ENCODE measurements at places on chromosomes 1 and 21.

- no peak overlapping the region for H3K27ac ChIP-seq
- no peak overlapping the region for H3K4me3 ChIP-seq
- no peaks in the 10 kb centered on the region for H3K4me1 ChIP-seq
Measured at GRCh38 chr1:182086620-182087019, 25.1 kb upstream of the ZNF648 start.

DNA sequence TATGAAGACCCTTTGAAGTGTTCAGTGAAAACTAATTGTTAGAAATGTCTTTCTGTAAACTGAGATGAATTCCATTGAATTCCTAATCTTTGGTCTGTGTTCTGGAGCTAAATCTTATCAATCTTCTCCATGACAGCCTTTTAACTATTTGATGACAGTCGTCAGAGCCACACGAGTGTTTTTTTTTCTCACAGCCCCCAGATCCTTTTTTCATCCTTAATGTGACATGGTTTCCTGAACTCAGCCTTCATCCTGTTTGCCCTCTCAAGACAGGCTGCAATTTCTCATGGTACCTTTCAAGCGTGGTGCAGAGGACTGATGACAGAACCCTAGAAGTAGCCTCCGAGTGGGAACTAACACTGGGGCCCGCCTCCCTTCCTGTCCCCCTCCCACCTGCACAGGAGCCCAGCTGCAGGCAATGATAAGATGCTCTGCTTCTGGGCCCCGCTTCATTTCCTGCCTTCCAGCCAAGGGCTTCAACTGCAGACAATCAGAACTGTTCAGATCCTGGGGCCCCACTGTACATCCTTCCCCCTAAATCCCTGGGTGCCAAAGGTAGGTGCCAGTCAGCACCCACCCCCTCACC is 114.6 kb upstream of the VAV3 start:
- no peaks in the 10 kb centered on the region for H3K4me1 ChIP-seq
- H3K36me3 ChIP-seq, result no peaks in the 10 kb centered on the region
- no peak overlapping the region for H3K27ac ChIP-seq
- no peak overlapping the region for H3K4me3 ChIP-seq

DNA sequence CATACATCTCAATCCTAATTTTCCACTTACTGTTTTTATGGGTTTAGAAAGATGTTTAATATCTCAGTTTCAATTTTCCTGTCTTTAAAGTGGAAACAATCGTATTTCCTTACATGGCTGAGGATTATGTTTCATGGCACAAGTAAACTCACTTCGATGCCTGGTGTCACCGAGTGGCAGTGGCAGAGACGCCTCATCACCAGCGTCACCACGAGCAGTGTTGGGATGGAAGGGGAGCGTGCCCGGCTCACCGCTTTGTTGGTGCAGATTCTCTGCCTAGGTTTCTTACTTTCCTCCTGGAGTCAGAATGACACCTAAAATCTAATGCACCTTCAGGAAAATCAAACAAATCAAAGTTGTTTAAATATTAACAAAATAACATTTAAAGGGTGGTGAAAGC is 48.2 kb upstream of the DIP2A start:
- DNase-seq, result no peak
- H3K36me3 ChIP-seq, result no peaks in the 10 kb centered on the region
- H3K27ac ChIP-seq, result no peak overlapping the region
- no peaks in the 10 kb centered on the region for H3K4me1 ChIP-seq
- no peaks in the 10 kb centered on the region for H3K27me3 ChIP-seq

DNA sequence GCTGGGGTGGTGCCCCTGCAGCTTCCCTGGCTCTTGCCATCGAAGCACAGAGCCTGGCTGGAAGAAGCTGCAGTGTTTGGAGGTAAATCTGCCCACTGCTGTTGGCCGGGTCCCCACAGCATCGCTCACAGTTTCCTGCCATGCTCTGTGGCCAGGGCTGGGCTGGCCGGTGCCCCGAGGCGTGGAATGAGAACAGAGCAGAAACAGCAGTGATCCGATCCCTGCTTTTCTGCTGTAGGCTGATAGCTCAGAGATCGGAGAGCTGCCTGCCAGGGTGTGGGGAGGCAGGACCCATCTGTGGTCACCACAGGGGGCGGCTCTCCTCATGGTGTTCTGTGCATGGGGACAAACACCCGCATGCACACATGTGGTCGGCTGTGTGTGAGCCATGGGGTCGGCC is 11.5 kb downstream of the SLC45A1 start:
- no peak overlapping the region for H3K4me3 ChIP-seq
- H3K4me1 ChIP-seq, result no peaks in the 10 kb centered on the region
- H3K27ac ChIP-seq, result no peak overlapping the region
- no peaks in the 10 kb centered on the region for H3K36me3 ChIP-seq

- H3K36me3 ChIP-seq, result no peaks in the 10 kb centered on the region
- H3K27ac ChIP-seq, result no peak overlapping the region
- H3K27me3 ChIP-seq, result no peaks in the 10 kb centered on the region
Measured at GRCh38 chr1:73635021-73635420, 563.0 kb downstream of the LRRIQ3 start.

GRCh38 chr1:228403231-228403631 is 3.4 kb downstream of the TRIM11 start:
- peaks cover 10% of the 10 kb centered on the region for H3K4me1 ChIP-seq
- H3K27me3 ChIP-seq, result no peaks in the 10 kb centered on the region
- H3K36me3 ChIP-seq, result no peaks in the 10 kb centered on the region
- no peak for DNase-seq

DNA sequence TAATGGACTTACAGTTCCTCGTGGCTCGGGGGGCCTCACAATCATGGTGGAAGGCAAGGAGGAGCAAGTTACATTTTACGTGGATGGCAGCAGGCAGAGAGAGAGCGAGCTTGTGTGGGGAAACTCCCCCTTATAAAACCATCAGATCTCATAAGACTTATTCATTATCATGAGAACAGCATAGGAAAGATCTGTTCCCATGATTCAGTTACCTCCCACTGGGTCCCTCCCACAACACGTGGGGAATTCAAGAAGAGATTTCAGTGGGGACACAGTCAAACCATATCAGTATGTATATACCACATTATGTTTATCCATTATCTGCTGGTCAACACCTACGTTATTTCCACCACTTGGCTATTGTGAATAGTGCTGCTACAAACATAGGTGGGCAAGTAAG is 352.3 kb upstream of the B3GALT2 start:
- no peak for DNase-seq
- no peak overlapping the region for H3K27ac ChIP-seq
- H3K4me3 ChIP-seq, result no peak overlapping the region
- H3K27me3 ChIP-seq, result no peaks in the 10 kb centered on the region

DNA sequence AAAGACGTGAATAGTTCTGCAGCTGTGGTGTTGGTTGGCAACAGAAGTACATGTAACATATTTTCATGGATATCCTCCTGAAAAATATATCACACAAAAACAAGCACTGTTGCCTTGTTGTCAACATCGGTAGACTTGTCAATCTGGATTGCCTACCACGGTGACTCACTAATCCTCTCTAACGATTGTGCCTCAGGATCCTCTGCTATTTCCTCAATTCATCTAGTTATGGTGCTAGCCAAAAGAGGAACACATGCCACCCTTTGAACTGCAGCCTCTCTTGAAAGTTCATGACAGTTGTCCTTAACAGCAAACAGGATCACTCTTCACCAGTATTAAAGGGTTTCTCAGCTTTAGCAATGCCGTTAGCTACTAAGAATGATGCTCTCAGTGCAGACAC is 25.7 kb downstream of the RASAL2 start:
- no peaks in the 10 kb centered on the region for H3K4me1 ChIP-seq
- no peaks in the 10 kb centered on the region for H3K27me3 ChIP-seq
- no peak overlapping the region for H3K4me3 ChIP-seq

GRCh38 chr1:59688976-59689375 is 125.8 kb upstream of the HOOK1 start:
- H3K4me3 ChIP-seq, result no peak overlapping the region
- H3K36me3 ChIP-seq, result no peaks in the 10 kb centered on the region
- peaks cover 2% of the 10 kb centered on the region for H3K4me1 ChIP-seq
- no peaks in the 10 kb centered on the region for H3K27me3 ChIP-seq
- no peak for DNase-seq
- no peak overlapping the region for H3K27ac ChIP-seq

GRCh38 chr1:114892194-114892918 is 37.7 kb downstream of the SYCP1 start:
- DNase-seq, result no peak
- H3K4me3 ChIP-seq, result no peak overlapping the region
- H3K4me1 ChIP-seq, result no peaks in the 10 kb centered on the region
- no peak overlapping the region for H3K27ac ChIP-seq
- no peaks in the 10 kb centered on the region for H3K36me3 ChIP-seq

- no peaks in the 10 kb centered on the region for H3K27me3 ChIP-seq
- no peaks in the 10 kb centered on the region for H3K4me1 ChIP-seq
- H3K27ac ChIP-seq, result no peak overlapping the region
- DNase-seq, result no peak
- no peak overlapping the region for H3K4me3 ChIP-seq
Measured at GRCh38 chr1:213947200-213947801, 40.5 kb upstream of the PROX1 start.

DNA sequence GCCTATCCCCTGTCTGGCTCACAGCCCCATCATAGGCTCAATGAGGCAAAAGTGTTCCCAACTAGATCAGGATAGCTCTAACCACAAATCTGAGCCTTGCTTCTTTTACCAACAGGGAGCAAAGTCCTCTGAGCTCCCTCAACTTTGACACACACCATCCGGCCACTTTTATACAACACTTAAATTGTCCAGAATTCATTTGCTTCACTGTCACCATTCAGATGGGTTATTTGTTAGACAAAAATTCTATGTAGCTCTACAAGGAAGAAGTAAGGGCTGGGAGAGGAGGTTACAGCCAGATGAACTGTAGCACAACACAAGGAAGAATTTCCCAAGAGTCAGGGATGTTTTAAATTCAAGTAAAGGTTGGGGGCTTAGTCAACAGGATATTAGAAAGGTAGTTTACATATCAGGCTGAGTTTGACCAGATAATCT is 50.8 kb downstream of the TGFBR3 start:
- H3K27me3 ChIP-seq, result no peaks in the 10 kb centered on the region
- H3K36me3 ChIP-seq, result no peaks in the 10 kb centered on the region
- no peak overlapping the region for H3K27ac ChIP-seq
- H3K4me3 ChIP-seq, result no peak overlapping the region

- H3K36me3 ChIP-seq, result no peaks in the 10 kb centered on the region
- H3K4me1 ChIP-seq, result no peaks in the 10 kb centered on the region
- no peak overlapping the region for H3K4me3 ChIP-seq
- no peak for DNase-seq
- no peak overlapping the region for H3K27ac ChIP-seq
Measured at GRCh38 chr1:229031061-229031460, 239.8 kb upstream of the RAB4A start.

- no peaks in the 10 kb centered on the region for H3K36me3 ChIP-seq
- H3K27me3 ChIP-seq, result no peaks in the 10 kb centered on the region
- no peak for DNase-seq
- H3K4me1 ChIP-seq, result peaks cover 11% of the 10 kb centered on the region
- no peak overlapping the region for H3K4me3 ChIP-seq
- H3K27ac ChIP-seq, result no peak overlapping the region
Measured at GRCh38 chr1:11728126-11728806, 7.7 kb upstream of the AGTRAP start.

DNA sequence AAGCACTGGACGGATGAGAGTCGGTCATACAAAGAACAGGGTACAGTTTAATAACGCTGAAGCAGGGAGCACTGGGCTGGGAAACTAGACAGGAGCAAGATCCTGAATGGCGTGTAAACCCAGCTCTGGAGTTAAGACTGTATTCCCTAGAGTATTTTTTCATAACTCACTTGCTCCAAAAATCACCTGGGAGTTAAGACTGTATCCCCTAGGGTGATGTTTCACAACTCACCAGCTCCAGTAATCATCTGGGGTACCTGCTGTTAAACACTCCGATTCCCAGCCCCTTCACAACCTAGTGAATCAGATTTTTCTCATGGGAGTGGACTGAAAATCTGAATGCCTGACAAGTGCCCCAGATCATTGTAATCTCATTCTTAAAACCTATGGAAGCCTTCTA is 123.2 kb downstream of the MAB21L3 start:
- no peak overlapping the region for H3K27ac ChIP-seq
- H3K36me3 ChIP-seq, result no peaks in the 10 kb centered on the region
- DNase-seq, result no peak
- H3K4me3 ChIP-seq, result no peak overlapping the region
- H3K27me3 ChIP-seq, result no peaks in the 10 kb centered on the region

GRCh38 chr1:21469581-21469980 is 29.6 kb downstream of the NBPF3 start:
- no peak overlapping the region for H3K27ac ChIP-seq
- H3K4me1 ChIP-seq, result no peaks in the 10 kb centered on the region
- H3K27me3 ChIP-seq, result no peaks in the 10 kb centered on the region

DNA sequence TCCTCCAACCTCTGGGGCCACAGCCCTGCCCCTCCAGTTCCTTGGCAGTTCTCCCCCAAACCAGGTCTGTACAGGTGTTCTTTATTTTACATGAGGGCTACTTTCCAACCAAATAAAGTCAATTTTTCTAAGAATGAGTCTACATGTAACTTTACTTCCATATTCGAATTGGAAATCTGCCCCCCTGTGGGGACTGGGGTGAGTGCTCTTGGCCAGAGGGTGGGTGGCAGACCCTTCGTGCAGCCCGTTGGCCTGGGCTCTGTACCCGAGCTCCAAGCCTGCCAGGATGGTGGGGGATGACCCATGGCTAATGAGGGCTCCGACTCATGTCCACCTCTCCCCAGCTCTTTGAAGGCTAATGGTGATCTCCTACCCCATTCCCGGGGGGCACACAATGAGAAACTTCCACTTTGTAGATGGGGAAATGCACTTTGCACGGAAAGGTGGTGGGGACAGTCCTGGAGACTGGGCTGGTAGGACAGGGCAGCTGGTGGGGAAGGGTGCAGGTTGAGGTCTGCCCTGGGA is 589 bp upstream of the CATSPER4 start:
- no peaks in the 10 kb centered on the region for H3K27me3 ChIP-seq
- no peak for DNase-seq
- no peaks in the 10 kb centered on the region for H3K4me1 ChIP-seq
- H3K27ac ChIP-seq, result no peak overlapping the region
- H3K36me3 ChIP-seq, result no peaks in the 10 kb centered on the region

DNA sequence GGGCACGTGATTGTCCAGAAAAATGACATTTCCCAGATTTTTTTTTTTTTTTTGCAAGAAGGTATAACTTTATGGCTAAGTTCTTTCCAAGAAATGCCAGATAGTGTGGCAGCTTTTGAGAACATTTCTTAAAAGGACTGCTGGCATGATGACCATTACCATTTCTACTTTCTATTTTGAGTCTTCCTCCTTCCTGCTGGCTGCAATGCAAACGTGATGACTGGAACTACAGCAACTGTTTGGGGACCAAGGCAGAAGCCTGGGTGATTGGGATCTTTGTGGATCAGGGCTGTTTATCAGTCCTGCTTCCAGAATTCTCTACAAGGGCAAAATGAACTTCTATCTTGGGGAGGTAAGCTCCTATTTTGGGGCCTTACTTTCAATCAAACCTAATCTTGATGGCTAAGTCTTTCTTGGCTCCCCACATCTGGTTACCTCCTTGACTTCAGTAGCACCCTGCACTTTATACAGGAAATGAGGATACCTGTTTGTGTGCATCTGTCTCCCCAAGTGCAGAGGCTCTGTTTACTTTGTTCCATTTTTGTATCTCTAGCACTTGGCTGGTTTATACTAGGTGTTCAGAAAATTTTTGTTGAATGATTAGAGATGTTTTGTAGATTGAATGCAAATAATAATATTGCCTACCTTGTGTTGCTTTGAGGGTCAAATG is 3.7 kb upstream of the DDX20 start:
- peaks cover 7% of the 10 kb centered on the region for H3K4me1 ChIP-seq
- H3K4me3 ChIP-seq, result no peak overlapping the region
- DNase-seq, result no peak
- no peak overlapping the region for H3K27ac ChIP-seq

GRCh38 chr1:92879316-92879968 is 47.6 kb downstream of the RPL5 start:
- no peaks in the 10 kb centered on the region for H3K4me1 ChIP-seq
- no peak overlapping the region for H3K4me3 ChIP-seq
- H3K27ac ChIP-seq, result no peak overlapping the region
